Activated CD4-positive, alpha-beta T cell treated with anti-CD3 and anti-CD28 coated beads for 48 hours (primary cell): ENCODE measurements at places on chromosomes 5 and 9.

GRCh38 chr9:136046554-136046920 lies 48.6 kb downstream of the NACC2 start:
- DNase-seq: no peak

GRCh38 chr5:72749362-72749997 lies 67.0 kb upstream of the TNPO1 start:
- no peak for DNase-seq

GRCh38 chr5:135568246-135568645 lies 10.5 kb downstream of the CXCL14 start:
- DNase-seq: no peak

GRCh38 chr5:180525399-180525798 lies 31.2 kb downstream of the CNOT6 start:
- DNase-seq: no peak

DNA sequence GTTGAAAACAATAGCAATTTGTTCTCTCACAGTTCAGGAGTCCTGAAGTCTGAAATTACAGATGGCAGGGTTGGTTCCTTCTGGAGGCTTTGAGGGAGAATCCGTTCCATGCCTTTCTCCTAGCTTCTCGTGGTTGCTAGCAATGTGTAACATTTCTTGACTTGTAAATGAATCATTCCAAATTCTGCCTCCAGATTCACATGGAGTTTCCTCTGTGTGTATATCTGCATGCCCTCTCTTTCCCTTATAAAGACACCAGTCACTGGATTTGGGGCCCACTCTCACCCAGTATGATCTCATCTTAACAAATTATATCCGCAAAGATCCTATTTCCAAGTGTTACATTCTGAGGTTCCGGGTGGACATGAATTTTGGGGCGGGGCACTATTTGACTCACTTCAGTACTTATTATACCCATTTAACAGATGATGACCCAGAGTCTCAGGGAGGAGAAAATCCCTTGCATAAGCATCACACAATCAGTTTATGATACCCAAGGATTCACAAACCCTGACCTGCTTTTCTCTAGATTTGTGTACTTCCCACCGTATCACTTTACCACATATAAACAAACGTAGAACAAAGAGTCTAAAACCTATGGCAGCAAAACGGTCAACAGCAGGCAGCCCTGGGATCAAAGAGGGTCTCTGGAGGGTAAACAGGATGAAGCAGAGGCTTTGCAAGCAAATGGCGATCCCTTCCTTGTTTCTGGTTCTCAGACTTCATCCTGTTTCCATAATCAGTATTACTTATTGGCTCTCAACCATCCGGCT lies 93.7 kb downstream of the C9orf152 start:
- no peak for DNase-seq

- DNase-seq: no peak
Measured at GRCh38 chr5:143290125-143290524, 113.4 kb downstream of the NR3C1 start.

- DNase-seq: no peak
Measured at GRCh38 chr5:156154757-156155156, 172.2 kb upstream of the SGCD start.

- no peak for DNase-seq
Measured at GRCh38 chr5:33474931-33475499, 34.2 kb downstream of the TARS1 start.
